D341Med (cell line): ENCODE measurements at places on chromosomes 2 and 18.

DNA sequence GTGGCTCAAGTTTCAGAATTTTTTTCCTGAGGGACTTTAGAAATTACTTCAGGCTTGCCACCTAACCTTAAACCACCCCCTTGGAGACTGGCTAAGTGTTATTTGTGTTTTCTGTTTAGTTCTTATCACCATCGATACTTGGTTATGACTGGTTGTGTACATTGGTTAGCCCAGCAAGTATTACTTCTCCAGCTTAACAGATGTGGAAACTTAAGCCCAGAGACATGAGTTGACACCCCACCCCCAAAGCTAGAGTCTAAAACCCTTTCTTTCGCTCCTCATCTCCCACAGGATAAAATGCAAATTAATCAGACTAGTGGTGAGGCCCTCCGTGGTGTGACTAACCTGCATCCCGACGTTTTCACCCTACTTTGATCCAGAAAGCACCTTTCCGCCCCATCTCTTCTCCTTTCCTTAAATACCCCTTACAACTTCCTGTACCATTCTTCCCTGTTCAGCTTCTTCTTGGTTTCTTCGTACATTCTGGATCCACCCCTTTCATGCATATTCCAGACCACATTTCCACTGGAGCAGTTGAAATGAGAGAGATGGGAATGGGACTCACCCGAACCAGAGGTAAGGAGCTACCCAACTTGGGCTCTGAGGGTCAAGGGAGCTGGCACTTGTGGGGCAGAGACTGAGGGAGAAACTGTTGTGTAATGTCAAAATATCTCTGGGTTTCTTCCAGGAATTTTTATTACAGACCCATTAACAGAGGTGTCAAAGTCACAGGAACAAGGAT is 819 bp upstream of the MAP3K2 start:
- no peak for DNase-seq

DNA sequence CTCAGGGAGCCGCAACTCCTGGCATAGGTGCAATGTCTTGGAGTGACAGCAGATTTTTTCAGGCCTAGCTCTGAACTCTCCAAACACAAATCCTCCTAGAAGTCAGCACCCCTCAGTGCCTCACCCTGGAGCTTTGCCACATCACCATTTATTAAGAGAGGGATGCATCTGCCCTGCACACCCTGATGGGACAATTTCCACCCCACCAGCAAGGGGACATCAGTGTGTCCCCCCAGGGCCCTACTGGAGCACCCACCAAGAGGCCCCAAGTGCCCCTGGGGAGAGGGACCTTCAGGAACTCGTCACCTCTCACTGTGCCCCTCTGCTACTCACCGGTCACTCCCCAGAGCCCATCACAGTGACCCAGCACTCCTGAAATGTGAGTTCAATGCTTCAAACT is 144.7 kb downstream of the NDUFA10 start:
- no peak for DNase-seq

- DNase-seq, result no peak
These were observed 38.1 kb downstream of the TMEM131 start for GRCh38 chr2:97957432-97958183.

- no peak for DNase-seq
These were observed 89.8 kb upstream of the MYCN start for GRCh38 chr2:15850534-15850933.

DNA sequence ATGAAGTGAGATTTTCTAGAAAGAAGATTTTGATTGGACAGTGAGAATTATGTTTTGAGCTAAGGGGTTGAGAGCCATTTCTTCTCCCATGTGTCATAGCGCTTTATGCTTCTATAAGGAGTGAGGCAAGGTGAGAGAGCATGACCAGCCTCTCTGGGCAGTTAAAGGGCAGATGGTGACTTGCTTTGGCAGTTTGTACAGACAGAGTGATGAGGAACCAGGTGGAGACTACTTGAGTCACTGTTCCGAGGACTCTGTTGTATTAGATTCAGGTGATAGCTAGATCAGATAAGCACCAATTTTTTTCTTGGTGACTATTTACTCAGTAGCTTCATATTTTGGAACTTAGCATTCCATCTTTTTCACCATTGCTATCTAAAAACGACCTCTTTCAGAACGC is 4.5 kb downstream of the CRIM1 start:
- no peak for DNase-seq

- DNase-seq, result peak; percentile 66
These were observed 863 bp upstream of the SIX2 start for GRCh38 chr2:45009928-45010701.

DNA sequence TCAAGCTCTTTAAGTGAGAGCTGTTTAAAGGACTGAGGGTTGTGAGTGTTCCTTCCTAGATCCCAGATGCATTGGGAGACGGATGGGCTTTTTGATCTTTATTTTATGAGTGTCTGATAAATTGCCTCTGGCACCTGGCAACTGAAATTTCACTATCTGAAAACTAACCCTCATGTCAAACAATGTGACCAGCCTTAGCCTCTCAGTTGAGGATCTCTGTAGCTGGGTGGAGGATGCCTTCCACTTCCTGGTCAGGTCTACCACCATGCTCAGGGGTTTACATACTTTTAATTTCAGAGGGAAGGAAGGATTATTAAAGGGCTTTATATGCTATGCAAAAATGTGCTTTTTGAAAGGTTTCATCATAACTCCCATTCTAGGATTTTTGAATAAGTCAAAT is 70.5 kb upstream of the NT5C1B start:
- DNase-seq, result no peak

- DNase-seq, result no peak
These were observed 4.0 kb upstream of the RMC1 start for GRCh38 chr18:23499291-23499781.

DNA sequence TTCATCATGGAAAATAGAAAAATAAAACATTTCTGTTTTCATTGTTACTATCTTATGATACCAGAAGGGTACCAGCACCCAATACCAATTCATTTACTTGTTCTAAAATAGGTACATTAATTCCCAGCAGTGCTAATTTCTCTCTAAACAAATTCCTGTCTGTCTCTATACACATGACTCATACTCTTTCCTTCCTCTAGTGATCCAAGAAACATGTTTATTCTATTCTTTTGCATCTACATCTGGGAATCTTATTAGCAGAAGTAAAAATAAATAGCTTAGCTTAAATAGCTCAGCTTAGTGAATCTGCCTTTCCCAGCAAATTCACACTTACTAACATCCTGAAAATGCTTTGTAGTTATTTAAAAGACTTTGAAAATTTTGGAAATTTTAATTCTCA is 84.5 kb upstream of the MAPRE2 start:
- DNase-seq, result no peak

- DNase-seq, result no peak
These were observed 493.0 kb downstream of the PLCL1 start for GRCh38 chr2:198297350-198297749.

DNA sequence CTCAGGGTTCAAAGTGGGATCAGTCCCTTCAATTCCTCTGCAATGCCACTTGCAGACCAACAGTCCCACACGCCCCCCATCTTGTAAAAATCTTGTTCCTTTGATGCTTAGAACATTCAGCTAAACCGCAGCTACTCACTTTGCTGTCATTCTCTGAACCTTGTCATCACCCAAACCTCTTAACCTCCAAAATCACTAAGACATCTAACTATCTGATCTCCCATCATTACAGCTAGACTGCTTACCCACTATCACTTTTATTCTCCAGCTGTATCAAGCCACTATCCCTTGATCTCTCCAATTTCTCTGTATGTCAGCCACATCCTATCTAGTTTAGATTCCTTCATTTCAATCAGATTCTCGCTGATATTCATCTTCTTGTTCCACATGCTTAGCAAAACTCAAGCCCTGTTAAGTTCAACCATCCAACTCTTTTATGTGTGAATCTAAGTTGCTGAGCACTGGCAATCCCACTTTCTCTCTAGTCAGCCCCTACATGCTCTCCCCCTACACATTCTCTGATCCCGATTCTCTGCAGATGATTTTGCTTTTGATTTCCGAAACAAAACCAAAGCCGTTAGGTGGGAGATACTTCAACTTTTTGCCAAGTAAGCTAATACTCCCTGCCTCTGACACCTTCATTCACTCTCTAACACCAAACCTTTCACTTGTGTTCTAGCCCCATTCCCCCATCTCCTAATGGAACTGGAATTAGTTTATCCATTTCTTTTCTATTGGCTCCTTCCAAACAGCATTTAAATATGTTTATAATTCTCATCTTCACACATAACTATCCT is 4.6 kb downstream of the GTF3C2 start:
- DNase-seq, result no peak

- no peak for DNase-seq
These were observed 81.1 kb downstream of the MBOAT2 start for GRCh38 chr2:8922431-8922830.

- no peak for DNase-seq
These were observed 308.8 kb downstream of the PRKCE start for GRCh38 chr2:45960057-45960863.

DNA sequence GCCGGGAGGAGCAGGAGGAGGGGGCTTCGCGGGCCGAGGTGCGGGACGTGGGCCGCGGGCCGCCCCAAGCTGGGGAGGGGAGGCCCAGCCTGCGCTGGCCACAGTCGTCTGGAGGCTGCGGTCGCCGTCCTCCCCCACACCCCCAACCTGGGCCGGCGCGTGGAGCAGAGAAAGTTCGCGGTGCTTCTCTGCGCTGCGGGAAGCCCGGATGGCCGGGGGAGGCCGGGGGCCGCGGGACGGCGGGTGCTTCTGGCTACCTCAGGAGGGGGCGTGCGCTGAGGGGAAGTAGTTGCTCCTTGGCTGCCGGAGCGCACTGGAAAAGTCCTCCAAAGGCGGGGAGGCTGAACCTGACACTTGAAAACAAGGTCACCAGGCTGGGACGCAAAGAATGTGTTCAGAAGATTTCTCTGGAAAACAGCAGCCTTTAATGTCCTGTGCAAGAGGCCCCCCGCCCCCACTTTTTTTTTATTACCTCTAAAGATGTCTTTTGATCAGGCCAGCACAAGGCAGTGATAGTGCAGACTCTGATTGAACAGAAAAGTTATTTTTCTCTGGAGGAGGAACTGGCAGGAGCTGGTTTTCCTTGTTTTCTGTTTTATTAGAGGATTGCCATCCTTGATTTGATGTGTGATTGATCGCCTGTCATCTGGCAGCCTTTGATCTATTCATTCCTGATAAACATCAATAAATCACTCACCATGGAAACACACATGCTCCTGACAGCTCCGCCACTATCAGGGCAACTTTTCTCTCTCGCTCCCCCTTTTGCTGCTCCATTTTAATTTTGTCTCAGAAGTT is 1.6 kb downstream of the TSHZ1 start:
- DNase-seq, result peak; percentile 59

GRCh38 chr2:71462641-71463341 is 9.4 kb downstream of the DYSF start:
- DNase-seq, result no peak

DNA sequence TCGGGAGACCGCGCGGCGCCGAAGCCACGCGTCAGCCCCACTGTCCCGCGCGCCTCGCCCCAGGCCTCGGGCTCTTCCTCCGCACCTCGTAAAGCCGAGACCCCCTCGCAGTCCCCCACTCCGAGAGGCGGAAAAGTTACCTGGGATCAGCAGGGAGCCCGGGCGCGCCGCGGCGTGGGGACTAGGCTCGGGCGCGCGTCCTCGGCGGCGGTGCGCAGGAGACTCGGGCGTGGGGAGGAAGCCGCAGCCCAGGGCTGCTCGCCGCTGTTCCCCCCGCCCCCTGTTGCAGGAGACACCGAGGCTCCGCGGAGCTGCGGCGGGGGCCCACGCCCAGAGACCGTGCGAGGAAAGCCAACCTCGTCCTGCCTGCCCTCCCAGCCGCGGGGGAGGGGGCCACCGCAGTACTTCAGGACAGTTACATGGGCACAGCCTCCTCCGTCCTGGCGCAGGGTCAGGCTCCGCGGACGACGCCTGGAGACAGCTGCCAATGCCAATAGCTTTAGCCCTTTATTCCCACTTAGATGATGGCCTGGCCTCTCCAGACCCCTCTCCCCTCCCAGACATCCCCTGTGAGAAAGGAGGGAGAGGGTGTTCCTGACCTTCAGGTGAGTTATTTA is at the start of gene EPB41L3:
Gene EPB41L3 (minus strand): TSS at position 225 of the 617 bp plus-strand sequence. CDS start 54,814 bp downstream, outside the sequence.
- DNase-seq, result peak; percentile 86

DNA sequence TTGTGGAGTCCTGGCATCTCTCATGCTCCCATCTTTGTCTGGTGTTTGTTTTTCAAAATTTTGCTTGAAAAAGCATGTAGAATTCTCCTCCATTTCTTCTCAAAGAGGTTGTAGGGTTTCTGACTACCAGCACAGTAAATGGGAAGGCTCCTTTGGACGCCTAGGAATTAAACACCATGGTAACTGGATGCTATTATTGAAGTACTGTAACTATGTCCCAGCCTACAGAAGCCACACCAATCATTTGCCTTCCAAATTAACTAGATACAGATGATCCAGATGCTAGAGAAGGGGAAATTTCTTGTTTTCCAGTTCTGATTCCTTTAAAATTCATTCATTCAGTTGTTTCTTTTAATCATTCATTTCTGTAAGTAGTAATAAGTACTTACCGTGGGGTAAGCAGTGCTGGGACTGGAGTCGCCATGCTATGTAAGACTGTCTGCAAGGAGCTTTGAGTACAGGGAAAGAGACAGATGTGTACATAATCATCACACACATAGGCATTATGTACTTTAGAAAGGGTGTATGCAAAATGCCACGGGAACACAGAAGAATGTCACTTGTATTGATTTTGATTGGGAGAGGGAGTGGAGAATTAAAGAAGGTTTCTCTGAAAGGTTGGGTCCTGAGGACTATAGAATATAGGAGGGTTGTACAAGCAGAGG is 49.6 kb downstream of the KIF5C start:
- no peak for DNase-seq

- DNase-seq, result no peak
These were observed 156.6 kb upstream of the NOSTRIN start for GRCh38 chr2:168645696-168646338.

- DNase-seq, result no peak
These were observed 544.3 kb downstream of the METTL4 start for GRCh38 chr18:2027016-2027415.

DNA sequence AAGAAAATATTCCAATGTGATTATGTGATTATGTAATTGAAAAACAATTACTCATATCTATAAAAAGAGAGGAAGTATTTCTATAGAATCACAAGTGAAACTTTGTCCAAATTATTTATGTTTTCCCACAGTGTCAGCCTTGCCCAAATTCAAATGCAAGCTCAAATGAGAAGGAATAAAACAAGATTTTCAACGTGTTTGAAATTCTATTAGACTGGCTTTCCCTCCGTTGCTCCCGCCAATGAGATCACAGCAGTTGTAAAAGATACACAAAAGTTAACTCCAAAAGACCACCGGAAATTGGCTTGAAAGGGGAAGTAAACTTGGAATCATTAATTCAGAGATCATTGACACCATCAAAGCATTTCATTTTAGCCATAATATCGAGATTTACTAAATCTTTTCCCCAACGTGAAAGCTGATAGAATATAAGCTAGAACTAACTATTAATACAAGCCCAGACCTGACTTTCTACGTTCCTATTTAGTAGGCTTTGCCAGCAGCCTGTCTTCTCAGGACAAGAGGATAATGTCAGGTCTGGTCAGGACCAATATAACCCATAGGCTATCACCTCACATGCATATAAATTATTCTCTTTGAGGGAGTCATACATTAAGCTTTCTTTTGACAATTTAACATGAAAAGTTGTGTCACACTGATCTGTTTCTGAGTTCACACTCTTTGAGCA is 222.6 kb upstream of the CHAC2 start:
- no peak for DNase-seq

GRCh38 chr2:237894396-237894979 is 35.1 kb downstream of the RAMP1 start:
- DNase-seq, result peak; percentile 24

GRCh38 chr2:186327251-186327868 is 158.7 kb upstream of the ZC3H15 start:
- DNase-seq, result no peak

- DNase-seq, result no peak
These were observed 285.7 kb downstream of the EPHA4 start for GRCh38 chr2:221286406-221286805.
